H1 (cell line): ENCODE measurements at places on chromosomes 13 and 19. TPM values are rescaled to one million over a fixed set of nuclear protein-coding genes. Genes with fewer than 3 reads are reported as not detected.

DNA sequence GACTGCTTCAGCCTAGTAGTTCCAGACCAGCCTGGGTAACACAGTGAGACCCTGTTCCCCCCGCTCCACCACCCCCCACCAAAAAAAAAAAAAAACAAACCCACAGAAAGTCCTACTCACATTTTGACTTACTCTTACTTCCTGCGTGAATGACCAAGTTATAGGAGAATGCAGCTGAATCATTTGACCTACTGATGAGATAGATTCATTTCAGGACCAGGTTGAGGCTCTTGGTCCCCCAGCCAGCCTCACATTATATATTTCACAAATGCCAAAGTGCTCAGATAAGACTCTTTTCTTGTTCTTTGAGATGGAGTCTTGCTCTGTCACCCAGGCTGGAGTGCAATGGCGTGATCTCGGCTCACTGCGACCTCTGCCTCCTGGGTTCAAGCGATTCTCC is 70.2 kb downstream of the KLF5 start:
- no peak for DNase-seq

GRCh38 chr13:97256343-97256783 is 34.2 kb downstream of the MBNL2 start:
- DNase-seq: no peak

DNA sequence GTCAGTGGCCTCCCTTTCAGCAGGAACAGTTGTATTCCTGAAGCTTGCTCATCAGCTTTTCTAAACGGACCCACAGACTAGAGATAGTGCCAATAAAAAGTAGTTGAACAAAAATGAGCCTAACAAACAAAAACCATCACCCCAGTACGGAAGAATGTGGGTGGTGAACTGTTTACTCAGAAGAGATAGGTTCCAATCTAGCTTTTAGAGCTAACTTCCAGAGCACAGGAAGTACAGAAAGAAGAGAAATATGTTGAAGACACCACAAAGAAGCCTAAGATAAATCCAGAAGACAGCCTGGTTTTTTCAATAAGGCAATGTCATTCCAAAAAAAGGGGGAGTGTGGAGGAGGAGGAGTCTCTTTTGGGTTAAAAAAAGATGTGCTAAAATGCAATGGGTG is 2.8 kb upstream of the LMO7 start:
- no peak for DNase-seq

DNA sequence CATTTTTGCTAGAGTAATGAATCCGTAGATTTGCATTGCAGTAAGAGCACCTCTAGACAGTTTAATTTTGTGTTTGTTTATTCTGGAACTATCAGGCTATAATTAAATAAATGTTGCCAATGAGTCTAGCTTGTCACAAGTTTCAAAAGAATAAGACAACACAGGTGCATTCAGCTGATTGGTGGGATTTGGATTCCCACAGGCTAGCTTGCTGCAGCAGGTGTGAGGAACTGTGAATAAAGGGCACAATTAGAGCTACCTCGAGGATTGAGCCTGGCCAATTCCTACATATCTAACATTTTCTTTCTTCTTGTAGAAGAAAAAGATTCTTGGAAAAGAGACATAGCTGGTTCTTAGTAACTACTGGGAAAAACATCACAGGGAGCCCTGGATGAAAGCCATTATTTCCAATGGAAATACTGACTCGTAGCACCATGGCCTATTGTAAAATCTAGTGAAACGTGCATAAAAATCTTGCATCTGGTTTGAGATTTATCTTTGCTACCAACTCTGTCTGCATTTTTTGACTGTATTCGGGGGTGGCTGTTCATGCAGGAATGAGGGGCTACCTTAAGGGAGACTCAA is 360.9 kb downstream of the FGF9 start:
- DNase-seq: no peak

The ADGRE1 gene
- not detected in 2 replicates for total RNA-seq

DNA sequence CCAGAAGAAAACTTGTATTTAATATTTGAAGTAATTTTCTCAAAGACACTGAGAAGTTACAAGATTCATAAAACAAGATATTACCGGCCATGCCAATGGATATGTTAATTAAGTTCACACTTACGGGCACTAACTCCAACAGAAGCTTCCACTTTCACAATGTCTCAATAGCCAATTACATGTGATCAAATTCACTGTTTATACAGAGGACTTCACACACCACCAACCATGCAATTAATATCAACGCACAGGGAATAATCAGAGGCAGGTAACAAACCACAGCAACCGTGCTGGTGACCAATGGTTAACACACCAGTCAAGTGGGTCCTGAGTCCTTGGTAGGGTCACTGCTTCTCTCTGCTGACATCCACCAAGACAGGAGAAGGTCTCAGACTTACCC is 5.9 kb upstream of the ACOD1 start:
- no peak for DNase-seq

The IL11 gene
- 1.6 and 2.8 TPM in 2 replicates for total RNA-seq

- DNase-seq: no peak
Observed at GRCh38 chr13:90898811-90899210, 448.7 kb upstream of the MIR17HG start.

The TUBB4A gene
- total RNA-seq: 21.2 and 30.4 TPM in 2 replicates

DNA sequence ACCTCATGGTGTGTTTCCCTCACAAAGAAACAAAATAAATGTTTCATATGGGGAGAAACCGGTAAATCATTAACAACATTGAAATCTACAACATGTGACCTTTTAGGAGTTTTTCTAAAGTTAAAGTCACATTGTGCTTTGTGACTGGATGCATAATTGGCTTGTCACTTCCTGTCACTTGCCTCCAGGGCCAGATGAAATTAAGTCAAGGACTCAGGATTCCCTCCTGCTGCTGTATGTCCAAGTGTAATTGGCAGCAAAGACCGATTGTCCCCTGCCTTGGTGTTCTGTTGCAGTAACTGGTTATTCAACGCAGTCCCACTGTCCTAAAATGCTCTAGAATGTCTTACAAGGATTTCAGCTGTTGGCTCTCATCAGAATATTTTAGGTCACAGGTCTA is 448.2 kb downstream of the LIG4 start:
- DNase-seq: no peak

DNA sequence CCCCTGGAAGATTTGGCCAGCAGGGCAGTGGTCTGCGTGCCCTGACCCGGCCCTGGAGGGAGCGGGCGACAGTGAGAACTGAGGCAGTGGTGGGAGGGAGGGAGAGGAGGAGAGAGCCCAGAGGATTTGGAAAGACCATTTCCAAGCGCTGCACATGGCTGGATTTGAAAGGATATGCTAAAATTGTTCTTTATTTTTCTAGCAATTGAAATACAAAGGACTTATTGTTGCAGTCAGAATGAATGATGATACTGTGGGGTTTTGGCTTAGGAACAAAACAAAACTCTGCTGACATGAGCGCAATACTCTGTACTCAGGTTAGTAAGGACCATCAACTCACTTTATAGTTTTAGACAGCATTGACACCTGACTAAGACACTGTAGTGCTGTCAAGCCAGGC is 69.5 kb downstream of the TNFRSF19 start:
- DNase-seq: no peak

- DNase-seq: no peak
Observed at GRCh38 chr19:4225885-4226284, 3.4 kb upstream of the EBI3 start.

DNA sequence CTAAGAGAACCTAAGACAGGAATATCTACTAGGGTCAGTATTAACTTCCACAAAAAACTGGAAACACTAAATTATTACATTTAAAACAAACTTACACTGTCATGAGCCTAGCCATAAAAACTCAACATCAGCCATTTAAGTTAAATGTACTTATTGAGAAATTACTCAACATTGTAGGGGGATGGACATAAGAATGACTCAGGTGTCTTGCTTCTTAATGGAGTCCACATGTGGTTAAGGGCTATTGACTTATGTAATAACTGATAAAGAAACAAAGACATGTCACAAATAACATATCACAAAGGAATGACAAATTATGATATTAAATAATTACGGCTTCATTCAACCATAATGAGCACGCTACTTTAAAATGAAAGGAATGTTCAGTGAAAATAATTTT is 36.2 kb downstream of the CLDN10 start:
- DNase-seq: no peak

- no peak for DNase-seq
Observed at GRCh38 chr19:13077240-13077639, 25.4 kb downstream of the LYL1 start.

- DNase-seq: no peak
Observed at GRCh38 chr13:43933378-43933777, 53.7 kb downstream of the LACC1 start.
